Activated CD4-positive, alpha-beta T cell treated with anti-CD3 and anti-CD28 coated beads, Interleukin-2, amount 50 U/mL, for 4 hours (primary cell): ENCODE measurements at places on chromosomes 1 and 21.

DNA sequence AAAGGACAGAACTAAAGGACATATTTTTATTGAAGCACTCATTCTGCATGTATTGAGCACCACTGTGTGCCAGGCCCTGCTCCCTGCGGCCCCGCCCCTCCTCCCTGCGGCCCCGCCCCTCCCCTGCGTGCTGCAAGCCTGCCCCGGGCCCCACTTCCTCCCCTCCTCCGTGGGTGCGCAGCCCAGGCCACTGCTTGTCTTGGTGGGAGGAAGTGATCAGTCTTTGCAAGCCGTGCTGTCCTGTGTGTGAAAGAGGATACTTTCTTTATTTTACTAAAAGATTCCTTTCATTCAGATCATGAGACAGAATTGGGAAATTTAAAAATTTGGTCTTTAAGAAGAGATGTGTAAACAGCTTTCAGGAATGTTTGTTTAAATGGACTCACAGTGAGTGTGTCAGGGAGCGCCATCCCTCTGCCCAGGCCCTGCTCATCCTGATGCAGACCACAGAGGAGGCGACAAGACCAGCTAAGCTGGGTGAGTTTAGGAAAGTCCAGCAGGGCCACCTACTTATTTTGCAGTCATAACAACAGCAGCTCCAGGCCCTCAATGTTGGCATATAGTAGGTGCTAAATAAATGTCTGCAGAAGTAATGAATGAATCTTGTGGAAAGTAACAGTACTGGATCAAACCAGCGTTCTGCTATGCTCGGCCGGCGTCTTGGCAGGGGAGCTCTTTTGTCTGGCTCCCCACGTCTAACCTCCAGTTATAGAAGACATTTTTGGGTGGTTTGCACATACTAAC lies 88.3 kb upstream of the SELENON start:
- peak; percentile 34 for DNase-seq

DNA sequence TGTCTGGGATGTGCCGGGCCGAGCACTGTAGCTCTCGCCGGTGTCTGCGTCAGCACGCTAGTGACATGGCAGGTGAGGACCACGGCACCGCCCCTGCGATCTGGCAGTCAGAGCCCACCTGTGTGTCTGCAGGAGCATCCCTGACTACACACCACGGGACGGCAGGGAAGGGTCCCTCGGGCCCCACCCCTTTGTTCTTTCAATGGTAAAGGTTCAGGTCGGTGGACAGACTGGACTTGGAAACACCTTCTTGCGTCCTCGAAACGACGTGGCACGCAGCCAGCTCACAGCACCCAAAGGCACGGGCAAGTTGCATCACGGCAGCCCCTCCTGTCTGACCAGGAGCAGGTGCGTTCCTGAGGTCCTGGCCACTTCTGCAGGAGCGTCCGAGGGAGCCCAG lies 3.7 kb upstream of the SAMD11 start:
- DNase-seq, result no peak

DNA sequence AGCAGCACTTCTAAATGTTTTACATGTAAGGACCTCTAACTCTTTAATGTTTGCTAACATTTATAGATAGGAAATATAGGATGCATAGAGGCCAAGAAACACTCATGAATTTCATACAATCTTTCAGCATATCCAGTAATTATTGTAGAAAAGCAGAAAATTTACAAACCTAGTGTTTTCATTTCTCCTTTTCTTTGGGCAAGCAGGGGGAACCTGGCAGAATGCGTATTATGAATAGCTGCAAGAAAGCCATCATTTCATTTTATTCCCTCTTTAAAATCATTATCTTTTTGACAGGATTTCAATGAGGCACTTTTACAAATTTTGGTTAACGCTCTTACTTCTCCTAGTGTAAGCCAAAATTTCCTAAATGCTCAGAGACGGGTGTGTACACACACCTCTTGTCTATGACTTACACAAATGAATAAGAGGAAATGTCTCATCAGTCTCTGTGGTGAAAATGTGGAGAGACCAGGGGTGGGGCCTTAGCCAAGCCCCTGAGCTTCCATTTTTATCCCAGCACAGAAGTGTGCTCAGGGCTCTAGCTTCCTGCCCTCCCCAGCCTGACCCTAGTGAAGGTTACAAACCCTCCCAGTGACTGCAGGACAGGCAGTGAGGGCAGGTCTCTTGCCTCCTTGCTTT lies 91.6 kb downstream of the LRRC8C start:
- peak; percentile 29 for DNase-seq

DNA sequence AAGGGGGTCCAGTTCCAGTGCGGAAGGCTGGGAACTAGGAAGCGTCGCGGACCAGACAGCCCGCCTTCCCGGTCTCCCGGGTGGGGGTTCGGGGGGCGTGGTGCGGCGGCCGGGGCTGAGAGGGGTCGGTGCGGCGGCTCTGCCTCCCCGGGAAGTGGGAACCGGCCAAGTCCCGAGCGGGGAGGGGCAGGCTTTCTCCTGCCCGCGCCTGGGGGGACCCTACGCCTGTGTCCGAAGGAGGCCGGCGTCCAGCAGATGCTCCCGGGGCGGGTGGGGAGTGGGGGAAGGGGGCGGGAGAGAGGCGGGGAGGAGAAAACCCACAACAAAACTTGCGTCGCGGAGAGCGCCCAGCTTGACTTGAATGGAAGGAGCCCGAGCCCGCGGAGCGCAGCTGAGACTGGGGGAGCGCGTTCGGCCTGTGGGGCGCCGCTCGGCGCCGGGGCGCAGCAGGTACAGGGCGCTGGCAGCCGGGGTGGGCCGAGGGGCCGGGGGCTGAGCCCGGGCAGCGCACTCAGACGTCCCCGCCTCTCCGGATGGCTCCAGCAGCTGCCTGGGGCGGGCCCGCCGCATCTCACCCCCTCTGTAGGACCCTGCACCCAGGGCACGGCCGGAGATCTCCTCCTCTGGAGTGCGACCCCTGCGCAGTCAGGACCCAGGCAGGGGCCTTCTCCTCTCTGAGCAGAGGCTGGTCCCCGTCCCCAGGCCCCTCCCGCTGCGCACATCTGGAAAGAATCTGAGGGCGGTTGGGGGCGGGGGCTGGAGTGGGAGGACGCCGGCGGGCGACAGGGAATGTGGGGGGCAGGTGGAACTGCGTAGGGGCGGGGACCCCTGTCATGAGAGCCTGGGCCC lies at the start of gene PODN:
PODN (plus strand) TSS at position 355 of the 849 bp plus-strand sequence. CDS start 7,643 bp downstream, outside the sequence.
- no peak for DNase-seq

- no peak for DNase-seq
These were observed 11.0 kb downstream of the SSU72 start for GRCh38 chr1:1563688-1564087.

DNA sequence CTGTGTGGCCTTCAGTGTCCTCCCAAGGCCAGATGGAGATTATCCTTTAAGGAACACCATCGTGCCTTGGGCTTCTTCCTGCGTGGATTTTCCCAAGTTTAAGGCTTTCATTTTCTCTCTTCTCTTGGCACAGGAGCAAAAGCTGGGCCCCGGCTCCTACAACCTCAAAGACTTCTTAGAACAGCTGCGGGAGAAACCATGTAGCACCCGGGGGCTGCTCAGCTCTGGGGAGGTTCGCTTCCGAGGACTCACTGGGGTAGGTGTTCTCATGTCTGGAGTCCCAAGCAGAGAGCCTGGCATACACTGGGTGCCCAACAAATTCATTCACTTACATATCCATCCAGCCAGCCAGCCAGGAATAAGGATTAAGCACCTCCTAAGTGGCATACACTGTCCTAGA lies 6.6 kb upstream of the TTC22 start:
- no peak for DNase-seq

GRCh38 chr21:17726047-17726829 lies 92.9 kb downstream of the C21orf91 start:
- no peak for DNase-seq

DNA sequence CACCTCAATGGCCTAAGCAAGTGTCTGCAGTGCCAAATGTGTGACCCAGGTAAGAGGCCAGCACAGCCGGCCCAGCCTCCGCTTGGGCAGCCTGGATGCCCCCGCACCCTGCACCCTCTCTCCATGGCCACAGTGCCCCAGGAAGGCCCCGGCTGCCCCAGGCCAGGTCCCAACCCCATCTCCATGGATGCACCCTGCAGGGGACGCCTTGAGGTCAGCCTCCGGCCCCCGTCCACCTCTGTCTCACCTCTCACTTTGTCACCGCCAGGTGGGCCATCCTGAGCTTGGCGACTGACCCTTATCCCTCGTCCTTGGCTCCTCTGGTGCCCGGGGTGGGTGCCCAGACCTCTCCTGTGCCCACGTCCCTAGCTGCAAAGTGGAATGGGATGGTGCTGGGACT lies 2.2 kb downstream of the TNFRSF14 start:
- DNase-seq, result no peak

- no peak for DNase-seq
These were observed 232.4 kb upstream of the AJAP1 start for GRCh38 chr1:4421986-4422385.

DNA sequence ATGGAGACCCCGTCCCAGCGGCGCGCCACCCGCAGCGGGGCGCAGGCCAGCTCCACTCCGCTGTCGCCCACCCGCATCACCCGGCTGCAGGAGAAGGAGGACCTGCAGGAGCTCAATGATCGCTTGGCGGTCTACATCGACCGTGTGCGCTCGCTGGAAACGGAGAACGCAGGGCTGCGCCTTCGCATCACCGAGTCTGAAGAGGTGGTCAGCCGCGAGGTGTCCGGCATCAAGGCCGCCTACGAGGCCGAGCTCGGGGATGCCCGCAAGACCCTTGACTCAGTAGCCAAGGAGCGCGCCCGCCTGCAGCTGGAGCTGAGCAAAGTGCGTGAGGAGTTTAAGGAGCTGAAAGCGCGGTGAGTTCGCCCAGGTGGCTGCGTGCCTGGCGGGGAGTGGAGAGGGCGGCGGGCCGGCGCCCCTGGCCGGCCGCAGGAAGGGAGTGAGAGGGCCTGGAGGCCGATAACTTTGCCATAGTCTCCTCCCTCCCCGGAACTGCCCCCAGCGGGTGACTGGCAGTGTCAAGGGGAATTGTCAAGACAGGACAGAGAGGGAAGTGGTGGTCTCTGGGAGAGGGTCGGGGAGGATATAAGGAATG lies 505 bp downstream of the LMNA start:
- no peak for DNase-seq

- no peak for DNase-seq
These were observed 21.3 kb upstream of the TLCD4 start for GRCh38 chr1:95095833-95096217.

DNA sequence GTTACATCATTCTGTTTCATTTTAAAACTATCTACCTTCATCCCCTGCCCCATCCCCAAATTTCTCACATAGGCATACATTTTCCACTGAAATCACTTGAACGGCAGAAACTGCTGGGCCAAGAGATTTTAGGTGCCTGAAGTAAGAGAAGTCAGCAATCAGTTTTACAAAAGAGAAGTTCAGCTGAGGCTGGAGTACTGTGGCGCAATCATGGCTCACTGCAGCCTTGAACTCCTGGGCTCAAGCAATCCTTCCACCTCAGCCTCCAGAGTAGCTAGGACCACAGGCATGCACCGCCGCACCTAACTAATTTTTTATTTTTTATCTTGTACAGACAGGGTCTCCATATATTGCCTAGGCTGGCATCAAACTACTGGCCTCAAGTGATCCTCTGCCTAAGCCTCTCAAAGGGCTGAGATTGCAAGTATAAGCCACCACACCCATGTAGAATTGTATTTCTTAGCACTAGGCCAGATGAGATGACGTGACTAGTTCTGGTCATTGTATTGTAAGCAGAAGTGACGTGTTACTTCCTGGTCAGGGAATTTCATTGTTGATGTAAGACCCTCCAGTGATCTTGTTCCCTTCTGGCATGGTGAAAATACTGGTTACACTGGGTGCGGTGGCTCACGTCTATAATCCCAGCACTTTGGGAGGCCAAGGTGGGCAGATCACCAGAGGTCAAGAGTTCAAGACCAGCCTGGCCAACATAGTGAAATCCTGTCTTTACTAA lies 7.1 kb downstream of the BECN2 start:
- no peak for DNase-seq

GRCh38 chr1:246705368-246705767 lies 18.8 kb upstream of the SCCPDH start:
- DNase-seq, result no peak

DNA sequence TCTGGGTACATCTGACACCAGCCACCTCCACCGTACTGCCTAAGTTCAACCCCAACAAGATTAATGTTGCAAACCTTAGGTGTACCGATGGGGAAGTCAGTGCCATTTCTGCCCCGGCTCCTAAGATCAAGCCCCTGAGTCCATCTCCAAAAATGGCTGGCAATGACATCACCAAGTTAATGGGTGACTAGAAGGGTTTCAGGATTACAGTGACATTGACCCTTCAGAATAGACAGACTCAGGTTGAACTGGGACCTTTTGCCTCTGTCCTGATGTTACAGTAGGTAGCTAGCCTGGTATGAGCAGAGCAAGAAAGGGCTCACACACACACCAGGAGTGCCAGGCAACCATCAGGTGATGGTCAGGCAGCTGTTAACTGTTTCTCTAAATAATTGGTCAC lies 21.7 kb upstream of the ZMYM6 start:
- no peak for DNase-seq

DNA sequence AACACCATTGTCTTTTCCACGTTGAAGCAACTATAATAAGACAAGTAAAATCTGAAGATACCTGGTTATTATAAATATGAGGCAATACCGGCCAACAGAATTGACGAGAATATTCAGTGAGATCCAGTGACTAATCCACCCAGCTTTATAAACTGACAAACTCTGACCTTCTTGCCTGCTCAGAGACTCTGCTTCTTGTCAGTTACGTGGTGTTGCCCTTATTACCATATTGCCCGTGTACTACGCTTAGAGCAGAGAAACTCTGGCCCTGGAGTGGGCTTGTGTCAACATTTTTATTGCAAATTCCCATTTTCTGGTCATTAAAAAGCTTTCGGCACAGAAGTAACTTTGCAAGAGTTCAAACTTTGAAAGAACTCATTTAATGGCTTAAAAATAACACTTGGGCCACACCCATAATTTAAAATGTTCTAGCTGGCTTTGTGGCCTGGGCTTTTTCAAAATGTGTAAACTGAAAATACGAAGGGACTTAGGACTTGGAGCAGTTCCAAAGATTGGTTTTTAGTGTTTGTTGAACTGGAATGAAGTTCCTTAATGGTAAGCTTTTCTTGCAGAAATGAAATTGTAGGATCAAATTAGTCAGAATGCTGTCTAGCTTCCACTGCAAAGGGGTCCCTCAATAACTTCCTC lies 266.2 kb downstream of the LMO4 start:
- no peak for DNase-seq

- DNase-seq, result no peak
These were observed 329.5 kb upstream of the DUSP10 start for GRCh38 chr1:222071387-222071786.
